ENCODE measurements at places on chromosomes 3 and 15.
A peak's percentile ranks its signal among the peaks of the same experiment; 100 is the strongest.

GRCh38 chr3:2790266-2790815, 319.8 kb downstream of the IL5RA start:
- DNase-seq: no peak

DNA sequence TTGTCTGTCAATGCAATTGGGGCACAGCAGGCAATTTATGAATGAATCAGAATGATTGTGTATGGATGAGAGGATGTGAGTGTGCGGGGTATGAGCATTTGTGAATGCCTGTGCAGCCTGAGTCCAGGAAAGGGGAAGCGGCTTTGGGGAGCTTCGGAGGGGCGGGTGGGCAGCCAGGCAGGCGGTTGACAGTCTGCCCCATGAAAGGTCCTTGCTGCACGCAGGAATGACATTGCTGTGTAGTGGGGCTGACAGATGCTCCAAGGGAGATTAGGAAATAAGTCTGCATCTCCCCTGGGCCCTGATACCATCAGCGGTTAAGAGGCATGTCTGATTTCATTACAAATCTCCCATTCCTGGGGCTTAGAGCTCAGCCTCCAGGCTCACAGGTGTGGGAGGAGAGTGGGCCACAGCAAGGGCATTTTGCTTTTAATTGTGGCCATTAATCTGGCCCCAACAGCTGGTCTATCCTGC, 26.4 kb upstream of the TSPAN3 start:
- DNase-seq: no peak

GRCh38 chr3:81363816-81364215, 397.6 kb downstream of the GBE1 start:
- DNase-seq: no peak

DNA sequence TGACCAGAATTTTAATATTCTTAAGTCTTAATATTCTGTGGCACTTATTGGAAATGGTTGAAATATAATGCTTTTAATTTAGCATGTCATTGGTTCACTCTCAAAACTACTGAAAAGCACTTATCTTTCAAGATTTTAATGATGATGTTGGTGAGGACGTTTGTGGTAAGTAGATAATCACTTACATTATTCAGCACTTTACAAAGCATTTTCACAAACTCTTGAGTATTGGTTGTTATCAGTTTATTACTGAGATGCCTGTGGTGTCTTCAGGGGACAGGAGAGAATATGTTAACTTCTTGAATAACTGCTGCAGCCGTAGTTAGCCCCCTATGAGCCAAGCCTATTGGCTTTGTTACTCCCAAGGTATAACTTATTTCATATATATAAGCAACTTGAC, 15.2 kb downstream of the TGFBR2 start:
- DNase-seq: no peak

DNA sequence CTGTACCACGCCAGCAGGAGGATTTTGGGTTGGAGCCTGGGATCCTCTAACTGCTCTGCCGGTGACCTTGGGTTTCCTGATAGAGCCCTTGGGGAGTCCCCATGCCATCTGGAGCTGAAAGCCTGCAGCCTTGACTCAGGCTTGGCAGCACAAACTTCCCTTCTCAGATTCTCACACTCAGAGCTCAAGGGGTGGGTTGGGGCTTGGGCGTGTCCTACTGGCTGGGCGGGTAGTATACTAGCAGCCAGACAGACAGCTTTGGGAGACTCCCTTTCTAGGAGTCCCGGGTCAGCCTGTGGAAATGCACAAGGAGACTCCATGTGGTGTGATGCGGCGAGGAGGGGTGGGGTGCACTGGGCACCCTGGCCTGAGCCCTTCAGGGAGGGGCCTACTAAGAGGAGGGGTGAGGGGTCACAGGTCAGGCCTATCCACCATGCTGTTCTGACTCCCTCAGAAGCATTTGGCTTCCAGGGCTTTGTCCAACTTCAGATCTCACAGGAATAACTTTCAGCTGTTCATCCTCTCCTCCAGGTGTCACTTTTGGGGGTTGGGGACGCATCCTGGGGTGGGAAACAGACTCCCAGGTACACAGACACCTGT, 21.6 kb upstream of the PLXNA1 start:
- DNase-seq: no peak

DNA sequence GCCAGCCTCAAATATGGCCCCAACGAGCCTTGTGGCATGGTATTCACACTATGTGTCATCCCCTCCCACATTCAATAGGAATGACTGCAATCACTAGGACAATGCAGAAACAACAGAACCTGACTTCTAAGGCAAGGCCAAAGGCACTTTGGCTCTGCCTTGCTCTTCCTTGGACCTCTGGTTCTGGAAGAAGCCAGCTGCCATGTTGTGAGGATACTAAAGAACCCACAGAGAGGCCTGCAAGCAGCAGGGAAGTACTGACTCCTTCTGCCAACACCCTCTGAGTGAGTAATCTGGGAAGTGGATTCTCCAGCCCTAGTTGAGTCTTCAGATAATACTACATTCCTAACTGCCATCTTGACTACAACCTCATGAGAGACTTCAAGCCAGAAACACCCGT, 64.7 kb downstream of the ADAMTS9 start:
- no peak for DNase-seq

DNA sequence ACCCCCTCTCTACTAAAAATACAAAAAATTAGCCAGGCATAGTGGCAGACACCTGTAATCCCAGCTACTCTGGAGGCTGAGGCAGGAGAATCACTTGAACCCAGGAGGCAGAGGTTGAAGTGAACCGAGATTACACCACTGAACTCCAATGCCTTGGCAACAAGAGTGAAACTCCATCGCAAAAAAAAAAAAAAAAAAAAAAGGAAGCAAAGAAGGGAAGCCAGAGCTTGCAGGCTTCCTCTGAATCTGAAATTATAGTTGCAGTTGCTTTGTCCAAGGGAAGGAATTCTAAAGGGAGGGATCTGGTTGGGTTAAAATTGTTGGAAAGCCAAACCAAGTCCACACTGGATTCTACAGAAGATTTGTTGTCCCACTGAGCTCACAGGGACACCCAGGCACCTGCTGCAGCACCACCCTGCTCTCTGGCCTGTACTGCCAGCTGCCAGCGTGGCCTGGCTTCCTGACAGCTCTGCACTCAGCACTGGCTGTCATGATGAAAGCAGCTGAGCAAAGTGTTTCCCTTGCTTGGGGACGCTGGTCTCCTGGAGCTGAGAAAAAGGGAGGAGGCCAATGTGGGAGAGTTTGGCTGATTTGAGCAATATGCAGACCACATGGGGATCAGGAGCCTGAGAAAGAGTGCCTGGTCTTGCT, 88.8 kb upstream of the HES1 start:
- no peak for DNase-seq

- DNase-seq: no peak
Measured at GRCh38 chr3:55658690-55659562, 171.8 kb upstream of the WNT5A start.

DNA sequence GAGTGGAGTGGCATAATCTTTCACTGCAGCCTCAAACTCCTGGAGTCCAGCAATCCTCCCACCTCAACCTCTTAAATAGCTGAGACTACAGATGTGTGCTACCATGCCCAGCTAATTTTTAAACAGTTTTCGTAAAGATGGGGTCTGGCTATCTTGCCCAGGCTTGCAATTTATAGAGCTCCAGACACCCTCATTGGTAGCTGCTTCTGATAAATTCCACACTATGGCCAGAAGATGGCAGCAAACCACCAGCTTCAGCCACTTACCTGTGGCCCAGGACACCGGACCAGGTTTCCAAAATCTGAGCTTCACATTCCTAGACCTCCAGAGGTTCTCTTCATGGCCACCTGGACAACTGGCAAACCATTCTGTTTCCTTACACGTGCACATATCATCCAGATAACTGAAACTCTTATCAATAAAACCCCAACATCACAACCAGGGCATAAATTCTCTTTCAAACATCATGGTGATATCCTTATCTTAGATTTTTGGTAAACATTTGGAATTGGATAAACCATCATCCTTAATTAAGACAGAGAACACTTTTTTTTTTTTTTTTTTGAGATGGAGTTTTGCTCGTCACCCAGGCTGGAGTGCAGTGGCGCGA, 28.9 kb downstream of the FBXW12 start:
- peak; percentile 55 for DNase-seq
